ENCODE measurements at places on chromosomes 1 and 21.
A peak's percentile ranks its signal among the peaks of the same experiment; 100 is the strongest.

GRCh38 chr21:41428847-41429246, 2.8 kb downstream of the MX1 start:
- DNase-seq, result no peak

DNA sequence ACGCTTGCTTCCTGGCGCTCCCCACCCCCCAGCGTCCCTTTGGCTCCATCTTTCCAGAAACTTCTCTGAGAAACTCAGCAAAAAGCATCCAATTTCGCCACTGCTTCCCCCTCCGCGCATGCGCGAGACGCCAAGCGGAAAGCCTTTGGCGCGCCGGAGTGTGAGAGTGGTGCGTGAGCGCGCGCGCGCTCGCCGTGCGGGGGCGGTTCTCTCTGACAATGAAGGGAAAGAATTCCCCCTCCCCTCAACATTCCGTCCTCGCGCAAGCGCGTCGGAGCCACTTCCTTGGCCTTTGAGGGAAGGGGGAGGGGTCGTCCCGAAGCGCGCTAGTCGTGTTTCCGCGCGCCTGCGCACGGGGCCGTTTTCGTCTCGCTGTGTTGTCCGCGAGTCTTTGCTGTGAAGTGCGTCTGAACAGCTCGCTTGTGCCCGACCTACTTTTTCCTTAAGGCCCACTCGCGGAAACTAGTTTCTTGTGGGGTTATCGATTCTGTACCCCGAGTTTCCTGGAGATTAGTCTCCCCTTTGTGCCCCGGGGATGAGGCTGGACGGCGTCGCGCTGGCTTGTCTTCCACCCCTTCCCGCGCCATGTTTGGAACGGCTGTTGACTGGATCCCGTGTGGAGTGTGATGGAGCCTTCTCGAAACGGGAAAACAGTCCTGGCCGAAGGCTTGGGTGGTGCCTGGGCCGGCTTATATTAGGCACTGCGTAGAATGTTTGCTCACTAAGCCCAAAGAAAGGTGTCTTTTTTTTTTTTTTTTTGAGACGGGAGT, 11.6 kb upstream of the SPEN start:
- DNase-seq, result peak; percentile 98

GRCh38 chr21:45801129-45801964, 157.8 kb downstream of the PCBP3 start:
- DNase-seq, result no peak

DNA sequence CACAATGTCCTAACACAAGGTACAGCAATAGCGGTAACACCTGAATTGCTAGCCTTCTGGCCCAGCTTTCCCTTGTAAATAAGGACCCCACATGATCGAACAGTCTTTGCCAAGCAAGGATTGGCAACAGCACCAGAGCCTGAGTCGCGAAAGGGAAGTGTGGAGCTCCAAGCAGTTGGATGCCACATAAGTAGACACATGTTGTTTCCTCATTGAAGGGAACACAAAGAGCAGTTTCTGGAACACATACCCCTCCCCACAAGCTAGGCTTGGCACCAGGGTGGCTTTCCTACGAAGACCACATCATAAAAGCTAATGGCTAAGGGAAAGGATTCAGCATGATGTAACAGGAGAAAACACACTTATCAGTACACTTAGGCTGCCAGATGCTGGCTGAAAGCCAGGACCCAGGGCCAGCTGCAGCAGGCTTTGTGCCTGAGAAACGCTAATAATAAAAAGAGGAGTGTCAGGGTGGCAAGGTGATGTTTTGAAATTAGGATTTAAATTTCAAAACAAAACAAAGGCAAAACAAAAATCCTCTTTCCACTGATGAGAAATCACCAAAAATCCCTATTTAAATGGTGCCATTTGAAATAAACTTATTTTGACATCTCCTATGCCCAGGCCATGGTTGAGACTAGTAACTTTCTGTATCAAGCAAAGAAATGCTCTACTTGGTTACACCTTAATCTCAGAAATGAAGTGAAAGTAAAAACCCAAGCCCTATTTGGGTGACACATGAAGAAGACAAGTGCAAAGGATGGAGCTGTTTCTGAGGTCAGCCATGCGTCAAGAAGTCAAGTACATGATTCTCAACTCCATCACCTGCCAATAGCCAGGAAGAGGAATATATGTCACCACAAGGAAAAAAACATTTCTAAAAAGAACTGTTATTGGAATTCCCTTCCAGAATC, 11.9 kb upstream of the CPLANE2 start:
- DNase-seq, result no peak
